ENCODE measurements at places on chromosomes 1 and 21.

DNA sequence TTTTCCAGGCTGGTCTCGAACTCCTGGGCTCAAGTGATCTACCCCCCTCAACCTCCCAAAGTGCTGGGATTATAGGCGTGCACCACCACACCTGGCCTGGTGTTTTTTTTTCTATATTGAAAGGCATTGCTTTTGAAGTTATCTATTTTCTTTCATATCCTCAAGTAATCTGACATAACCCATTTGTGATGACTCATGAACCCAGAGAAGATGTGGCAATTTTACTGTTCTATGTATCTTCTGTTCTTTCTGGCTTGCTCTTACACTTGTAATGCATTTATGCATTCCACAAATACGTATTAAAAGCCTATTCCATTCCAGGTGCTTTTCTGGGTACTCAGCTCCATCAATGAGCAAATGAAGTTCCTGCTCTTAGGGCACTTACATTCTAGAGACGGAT, 29.9 kb upstream of the ERRFI1 start:
- no peak for DNase-seq

DNA sequence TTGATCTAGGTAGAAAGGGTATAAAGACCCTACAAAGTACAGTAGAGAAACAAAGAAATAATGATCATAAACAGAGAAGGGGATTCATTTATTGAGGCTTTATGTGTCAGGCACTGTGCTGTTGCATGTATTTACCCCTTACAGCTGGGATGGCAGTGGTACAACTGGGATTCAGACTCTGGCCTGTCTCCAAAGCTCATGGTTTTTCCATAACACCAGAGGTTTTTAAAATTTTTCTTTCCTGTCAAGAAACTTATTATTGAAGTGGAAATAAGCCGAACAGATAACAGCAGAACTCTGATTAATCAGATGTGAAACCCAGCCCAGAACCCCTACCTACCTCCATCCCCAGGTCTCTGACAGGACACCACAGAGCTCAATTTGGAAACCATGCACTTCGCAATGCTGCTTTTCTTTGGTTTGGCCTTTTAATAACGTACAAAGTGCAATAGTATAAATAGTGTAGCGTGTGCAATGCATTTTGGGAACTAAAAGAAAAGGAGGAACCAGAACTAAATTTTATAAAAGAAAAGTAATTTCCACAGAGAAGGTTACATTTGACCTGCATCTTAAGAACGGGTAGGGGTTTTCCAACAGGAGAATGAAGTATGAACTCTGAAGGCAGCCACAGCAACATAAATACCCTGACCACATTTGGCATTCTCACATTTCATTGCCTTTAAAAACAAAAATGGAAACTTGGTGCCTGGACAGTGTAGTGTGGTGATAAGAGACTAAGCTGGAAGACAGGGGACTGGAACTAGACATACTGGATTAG, 92.0 kb upstream of the S1PR1 start:
- DNase-seq: no peak

GRCh38 chr1:181660621-181661020, 177.3 kb downstream of the CACNA1E start:
- DNase-seq: no peak

DNA sequence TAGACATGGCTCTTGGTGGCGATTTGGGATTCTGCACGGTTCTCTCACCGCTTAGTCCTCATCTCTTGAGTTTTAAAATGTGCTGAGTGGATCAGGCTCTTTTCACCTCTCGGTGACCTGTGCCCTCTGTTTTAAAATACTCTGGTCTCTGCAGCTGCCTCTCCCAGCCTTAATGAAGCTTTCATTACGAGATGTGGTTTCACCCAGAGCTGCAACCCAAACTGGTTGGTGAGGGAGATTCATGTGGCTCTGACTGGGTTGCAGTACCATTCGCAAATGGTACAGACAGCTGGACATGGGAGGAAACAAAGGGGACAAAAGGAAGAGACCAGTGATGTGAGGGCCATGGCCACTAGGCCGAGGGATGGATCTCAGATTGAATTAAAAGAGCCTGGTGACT, 258.9 kb downstream of the ASTN1 start:
- no peak for DNase-seq

GRCh38 chr1:38448893-38449292, 402.3 kb upstream of the POU3F1 start:
- no peak for DNase-seq

- no peak for DNase-seq
Measured at GRCh38 chr21:35529171-35529863, 480.2 kb upstream of the RUNX1 start.

DNA sequence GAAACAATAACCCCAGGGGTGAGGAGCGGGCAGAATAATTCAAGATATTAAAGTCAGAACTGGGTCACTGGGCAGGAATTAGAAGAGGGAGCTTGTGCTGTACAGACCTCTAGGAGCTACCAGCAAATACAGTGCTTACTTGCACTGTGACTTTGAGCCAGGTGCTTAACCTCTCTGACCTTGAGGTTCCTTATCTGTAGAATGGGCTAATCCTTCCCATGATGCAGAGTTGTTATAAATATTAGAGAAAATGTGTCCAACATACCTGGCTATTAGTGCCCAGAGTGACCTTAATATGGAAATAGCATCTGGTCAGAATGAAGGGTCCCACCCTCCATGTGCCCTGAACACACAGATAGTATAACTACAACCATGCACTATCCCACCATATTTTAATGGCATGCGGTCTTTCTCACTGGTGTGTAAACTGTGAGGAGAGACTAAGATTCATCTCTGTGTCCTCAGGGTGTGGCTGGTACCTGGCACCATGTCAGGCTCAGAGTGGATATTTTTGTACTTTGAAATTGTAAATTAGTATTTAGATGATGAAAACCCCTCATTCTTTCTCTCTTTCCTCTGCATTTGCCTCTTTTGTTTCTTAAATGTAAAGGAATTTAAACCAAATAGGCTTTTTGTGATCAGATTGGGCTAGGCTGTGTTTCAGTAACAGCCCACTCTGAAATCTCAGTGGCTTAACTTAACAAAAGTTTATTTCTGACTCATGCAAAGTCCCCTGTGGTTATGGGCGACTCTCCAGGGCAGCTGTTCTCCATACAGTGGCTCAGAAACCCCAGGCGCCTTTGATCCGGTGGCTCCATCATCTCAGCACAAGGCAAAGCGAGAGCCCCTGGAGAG, 60.0 kb upstream of the ROR1 start:
- peak; percentile 53 for DNase-seq

Measured in ACHN (cell line).